ENCODE measurements at places on chromosomes 2 and 18. TPM values are rescaled to one million over a fixed set of nuclear protein-coding genes. Genes with fewer than 3 reads are reported as not detected.

The ONECUT2 gene
- total RNA-seq: not detected

DNA sequence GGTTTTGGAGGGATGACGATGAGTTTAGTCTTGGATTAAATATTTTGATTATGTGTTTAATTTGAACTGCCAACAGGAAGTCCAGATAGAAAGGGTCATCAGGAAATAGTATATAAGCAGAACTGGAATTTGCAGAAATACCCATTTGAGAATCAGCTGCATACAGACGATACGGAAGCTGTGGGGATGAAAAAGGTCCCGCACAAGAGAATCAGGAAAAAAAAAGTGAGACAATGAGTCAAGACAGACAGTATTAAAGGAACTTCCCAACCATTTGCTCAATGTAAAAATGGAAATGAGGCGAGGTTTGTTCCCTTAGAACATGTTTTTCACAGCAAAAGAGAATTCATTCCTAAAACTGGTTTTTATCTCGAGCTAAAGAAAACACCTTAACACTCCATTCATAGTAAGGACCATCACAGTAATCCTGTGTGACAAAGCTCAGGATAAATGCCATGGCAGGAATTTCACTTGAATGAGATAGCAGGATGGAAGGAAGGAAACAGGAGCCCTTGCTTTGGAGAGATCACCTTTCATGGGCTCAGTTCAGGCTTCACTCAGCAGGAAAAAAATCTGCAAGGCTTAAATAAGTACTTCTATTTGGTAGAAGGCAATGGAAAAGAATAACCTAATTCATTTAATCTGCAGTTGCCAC, 29.3 kb downstream of the BCL2 start:
- peak overlapping the region; percentile 88 for H3K27ac ChIP-seq
- H3K4me1 ChIP-seq: peaks cover 59% of the 10 kb centered on the region

GRCh38 chr2:144798989-144799388, 279.1 kb upstream of the ZEB2 start:
- H3K4me3 ChIP-seq: no peak overlapping the region
- DNase-seq: no peak
- no peaks in the 10 kb centered on the region for H3K36me3 ChIP-seq
- no peak overlapping the region for H3K27ac ChIP-seq

DNA sequence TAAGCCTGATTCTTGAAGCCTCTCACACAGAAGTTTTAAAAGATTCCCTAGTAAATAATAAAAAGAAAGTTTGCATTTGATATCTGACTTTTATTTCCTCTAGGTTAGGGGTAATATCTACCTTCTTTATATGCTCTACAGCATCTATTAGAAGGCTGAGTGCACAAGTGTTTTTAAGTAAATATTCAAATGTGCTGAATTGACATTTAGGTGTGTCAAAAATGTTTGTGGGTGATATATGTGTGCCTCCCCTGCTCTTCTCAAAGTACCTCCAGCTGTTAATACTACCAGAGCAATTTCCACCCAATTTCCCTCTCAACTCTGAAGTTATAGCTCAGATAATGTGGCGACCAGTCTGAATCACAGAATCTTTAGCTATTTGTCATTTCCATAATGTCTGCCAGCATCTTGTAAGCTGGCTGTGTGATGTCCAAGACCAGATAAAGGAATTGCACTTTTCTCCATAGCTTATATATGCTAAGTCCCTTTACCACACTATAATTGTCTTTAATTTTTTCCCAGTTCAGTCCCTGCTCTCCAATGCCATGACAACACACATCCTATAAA, 24.4 kb upstream of the ERMN start:
- no peaks in the 10 kb centered on the region for H3K27me3 ChIP-seq
- H3K36me3 ChIP-seq: peaks cover 28% of the 10 kb centered on the region
- H3K4me1 ChIP-seq: peaks cover 44% of the 10 kb centered on the region
- no peak for DNase-seq

DNA sequence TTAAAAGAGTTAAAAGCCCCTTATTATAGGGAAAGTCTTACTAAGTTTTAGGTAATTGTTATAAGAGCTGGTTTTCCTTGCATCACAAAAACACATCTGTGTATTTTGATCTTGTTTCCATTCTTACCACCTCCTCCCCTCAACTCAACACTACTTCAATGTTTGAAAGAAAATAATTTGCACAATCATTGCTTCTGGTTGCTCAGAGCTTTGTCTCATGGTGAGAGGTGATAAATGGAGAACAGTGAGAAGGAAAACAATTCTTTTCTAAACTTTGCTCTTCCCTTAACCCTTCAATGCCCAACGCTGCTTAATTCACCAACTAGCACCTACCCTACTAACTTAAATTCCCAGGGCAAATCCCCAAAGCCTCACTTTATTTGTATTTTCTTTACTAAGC, 268.1 kb upstream of the LINC00305 start:
- no peaks in the 10 kb centered on the region for H3K27me3 ChIP-seq
- H3K4me3 ChIP-seq: no peak overlapping the region
- H3K4me1 ChIP-seq: no peaks in the 10 kb centered on the region
- H3K27ac ChIP-seq: no peak overlapping the region
- DNase-seq: no peak

All from activated naive CD8-positive, alpha-beta T cell treated with anti-CD3 and anti-CD28 coated beads for 36 hours (primary cell).